ENCODE measurements at places on chromosomes 6 and 20.
A peak's percentile ranks its signal among the peaks of the same experiment; 100 is the strongest.

- DNase-seq = no peak
These were observed 149.3 kb downstream of the LRRC1 start for GRCh38 chr6:53944091-53944490.

GRCh38 chr20:56872620-56873458 lies 243.7 kb downstream of the TFAP2C start:
- DNase-seq = no peak

DNA sequence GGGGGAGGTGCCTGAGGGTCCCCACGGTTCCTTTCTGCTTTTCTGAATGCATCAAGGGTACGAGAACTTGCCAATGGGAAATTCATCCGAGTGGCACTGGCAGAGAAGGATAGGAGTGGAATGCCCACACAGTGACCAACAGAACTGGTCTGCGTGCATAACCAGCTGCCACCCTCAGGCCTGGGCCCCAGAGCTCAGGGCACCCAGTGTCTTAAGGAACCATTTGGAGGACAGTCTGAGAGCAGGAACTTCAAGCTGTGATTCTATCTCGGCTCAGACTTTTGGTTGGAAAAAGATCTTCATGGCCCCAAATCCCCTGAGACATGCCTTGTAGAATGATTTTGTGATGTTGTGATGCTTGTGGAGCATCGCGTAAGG lies 226.4 kb downstream of the SMOC2 start:
- no peak for DNase-seq

- no peak for DNase-seq
These were observed 47.5 kb downstream of the CD83 start for GRCh38 chr6:14165091-14165490.

DNA sequence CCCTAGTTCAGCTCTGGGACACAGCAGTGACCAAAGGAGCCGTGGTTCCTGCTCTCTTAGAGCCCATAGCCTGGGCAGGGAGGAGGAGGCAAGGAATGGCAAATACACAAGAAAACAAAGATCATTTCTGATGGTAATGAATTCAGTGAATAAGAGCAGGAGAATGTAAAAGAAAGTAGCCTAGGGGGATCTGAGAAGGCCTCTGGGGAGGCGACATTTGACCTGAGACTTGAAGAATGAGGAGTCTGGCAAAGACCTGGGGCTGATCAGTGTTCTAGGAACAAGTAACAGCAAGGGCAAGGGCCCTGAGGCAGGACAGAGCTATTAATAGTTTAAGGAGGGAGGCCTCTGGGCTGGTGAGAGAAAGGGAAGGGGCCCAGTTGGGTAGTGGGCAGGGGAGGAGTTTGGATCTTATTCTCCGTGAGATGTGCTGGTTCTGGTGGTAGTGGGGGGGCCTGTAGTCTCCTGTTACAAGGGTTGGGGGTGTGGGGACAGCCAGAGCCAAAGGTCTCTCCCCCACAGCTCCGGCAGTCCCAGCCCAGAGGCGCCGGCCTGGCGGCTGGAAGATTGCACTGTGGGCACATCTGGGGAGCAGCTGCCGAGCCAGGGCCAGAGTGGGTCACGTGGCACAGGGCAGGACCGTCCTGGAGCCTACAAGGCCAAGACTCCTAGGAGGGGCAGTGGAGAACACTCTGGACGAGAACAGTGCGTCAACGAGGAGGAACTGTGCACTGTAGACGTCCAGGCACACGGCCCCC lies 9.3 kb upstream of the ID1 start:
- peak; percentile 75 for DNase-seq

- no peak for DNase-seq
These were observed 361.6 kb upstream of the MARCKS start for GRCh38 chr6:113495521-113495920.
